ENCODE measurements at places on chromosomes 1 and 21.

DNA sequence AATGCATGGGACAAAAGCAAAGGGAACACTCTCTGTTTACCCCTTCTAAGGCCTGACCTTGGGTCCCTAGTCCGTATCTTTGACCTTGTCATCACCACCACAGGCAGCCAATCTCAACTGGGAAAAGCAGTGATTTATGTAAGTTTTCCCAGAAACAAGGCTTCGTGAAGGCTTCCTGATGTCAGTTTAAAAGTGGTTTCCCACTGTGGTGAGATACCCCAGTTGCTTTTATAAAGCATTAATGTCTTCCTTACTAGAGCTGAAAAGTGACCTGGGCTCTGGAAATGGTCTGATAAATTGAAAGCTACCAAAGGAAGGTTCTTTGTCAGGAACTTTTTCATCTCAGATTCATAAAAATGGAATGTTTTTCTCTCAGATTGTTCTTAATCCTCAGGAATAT, 536.4 kb upstream of the PTBP2 start:
- DNase-seq, result no peak

DNA sequence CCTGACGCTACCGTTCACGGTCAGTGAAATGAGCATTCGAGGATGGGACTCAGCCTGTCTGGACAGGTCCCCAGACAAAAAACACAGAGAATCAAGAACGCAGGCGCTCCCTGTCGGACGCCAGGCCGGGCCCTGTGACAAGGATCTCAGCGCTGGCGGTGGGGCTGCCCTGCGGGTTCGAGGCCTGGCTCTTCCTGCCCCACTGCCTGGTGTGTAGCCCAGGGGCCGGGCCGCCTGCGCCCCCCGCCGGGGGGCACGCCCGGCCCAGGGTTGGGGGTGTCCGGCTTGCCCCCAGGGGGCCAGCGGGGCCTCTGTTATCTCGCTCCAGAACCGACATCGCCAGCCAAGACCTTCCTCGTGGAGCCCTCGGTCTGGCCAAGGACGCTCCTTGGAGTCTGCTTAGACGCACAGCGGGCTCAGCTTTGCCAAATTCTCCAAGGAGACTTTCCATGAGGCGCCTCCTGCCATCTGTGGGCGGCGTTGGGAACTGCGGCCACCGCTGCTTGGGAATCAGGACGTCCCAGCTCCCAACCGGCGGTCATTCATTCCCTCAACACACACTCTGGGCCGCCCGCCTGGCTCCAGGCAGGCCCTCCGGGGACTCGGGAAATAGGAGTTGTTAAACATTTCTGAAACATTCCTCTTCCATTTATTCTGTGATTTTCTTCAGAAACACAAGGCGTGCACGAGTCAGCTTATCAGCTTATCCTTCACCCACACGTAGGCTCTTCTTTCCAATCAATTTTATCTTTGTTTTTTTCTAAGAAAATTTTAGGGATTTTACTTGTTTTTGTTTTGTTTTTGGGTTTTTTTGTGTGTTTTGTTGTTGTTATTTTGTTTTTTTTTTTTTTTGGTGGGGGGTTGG, 11.3 kb upstream of the RIPK4 start:
- DNase-seq, result peak; percentile 71

GRCh38 chr1:94769551-94769950, 50.6 kb upstream of the SLC44A3 start:
- no peak for DNase-seq

GRCh38 chr1:66758241-66758755, 6.0 kb downstream of the DYNLT5 start:
- DNase-seq, result no peak

- DNase-seq, result no peak
Observed at GRCh38 chr1:47621483-47621882, 183.6 kb downstream of the FOXD2 start.

DNA sequence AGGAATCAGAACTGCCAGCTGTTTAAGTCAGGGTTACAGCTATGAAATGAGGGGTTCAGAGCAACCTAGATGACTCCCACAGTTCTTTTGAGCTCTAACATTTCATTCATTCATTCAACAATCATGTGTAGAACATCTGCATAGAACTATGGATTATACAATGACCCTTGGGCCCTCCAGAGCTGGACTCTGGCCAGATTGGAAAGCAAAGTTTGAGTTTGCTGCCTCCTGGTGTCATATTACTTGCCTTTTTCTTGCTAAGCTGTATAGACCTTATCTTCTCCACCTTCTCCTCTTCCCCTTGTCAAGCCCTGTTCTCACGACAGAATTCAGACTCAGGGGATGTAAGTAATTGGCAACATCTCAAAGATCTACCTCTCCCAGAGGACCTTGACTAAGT, 4.0 kb downstream of the CASQ2 start:
- peak; percentile 7 for DNase-seq

GRCh38 chr1:31653717-31654473, 9.2 kb upstream of the PEF1 start:
- no peak for DNase-seq

DNA sequence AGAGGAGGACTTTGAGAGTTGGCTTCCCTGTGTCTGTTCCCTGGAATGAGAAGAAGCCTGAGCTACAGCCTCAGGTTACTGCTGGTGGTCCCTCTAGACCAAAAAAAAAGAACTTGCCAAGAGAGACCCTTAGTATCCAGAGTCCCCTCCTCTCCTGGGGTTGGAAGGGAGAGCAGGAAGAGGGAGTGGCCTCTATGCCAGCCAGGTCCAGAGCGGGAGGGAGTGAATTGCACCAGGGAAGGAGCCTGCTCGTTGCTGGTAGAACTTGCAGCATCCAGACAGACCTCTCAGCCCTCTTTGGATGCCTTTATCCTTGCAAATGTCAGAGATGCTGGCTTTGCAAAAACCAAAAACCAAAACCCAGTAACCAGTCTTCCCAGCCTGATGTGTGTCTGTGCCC, 491.3 kb upstream of the VAMP3 start:
- no peak for DNase-seq

- no peak for DNase-seq
Observed at GRCh38 chr1:201038186-201038876, 14.8 kb upstream of the KIF21B start.

DNA sequence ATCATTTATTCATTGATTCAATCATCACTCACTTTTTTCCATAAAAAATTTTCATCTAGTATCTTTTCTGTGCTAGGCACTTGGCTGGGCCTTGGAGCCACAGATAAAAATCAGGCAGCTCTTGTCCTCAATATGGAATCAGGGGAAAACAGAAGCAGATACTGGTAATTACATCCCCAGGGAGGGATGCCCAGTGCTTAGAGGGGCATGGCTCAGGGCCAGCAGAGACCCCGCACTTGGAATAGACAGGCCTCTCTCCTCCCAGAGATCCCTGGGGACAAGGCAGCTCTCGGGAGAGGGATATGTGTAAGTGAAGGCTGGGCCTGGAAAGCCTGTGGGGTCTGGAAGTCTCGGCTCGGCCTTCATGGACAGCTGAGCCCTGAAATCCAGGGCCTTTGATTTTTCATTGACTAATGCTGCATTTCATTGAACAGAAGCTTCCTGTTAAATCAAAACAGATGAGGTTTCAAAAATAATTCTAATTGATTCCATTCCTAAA, 180.4 kb downstream of the FOXD2 start:
- DNase-seq, result no peak

- DNase-seq, result peak; percentile 42
Observed at GRCh38 chr1:202586018-202586821, 124.0 kb downstream of the SYT2 start.

GRCh38 chr1:196543833-196544232, 64.4 kb downstream of the KCNT2 start:
- DNase-seq, result no peak

GRCh38 chr1:58717979-58718378, 18.1 kb upstream of the MYSM1 start:
- DNase-seq, result no peak

DNA sequence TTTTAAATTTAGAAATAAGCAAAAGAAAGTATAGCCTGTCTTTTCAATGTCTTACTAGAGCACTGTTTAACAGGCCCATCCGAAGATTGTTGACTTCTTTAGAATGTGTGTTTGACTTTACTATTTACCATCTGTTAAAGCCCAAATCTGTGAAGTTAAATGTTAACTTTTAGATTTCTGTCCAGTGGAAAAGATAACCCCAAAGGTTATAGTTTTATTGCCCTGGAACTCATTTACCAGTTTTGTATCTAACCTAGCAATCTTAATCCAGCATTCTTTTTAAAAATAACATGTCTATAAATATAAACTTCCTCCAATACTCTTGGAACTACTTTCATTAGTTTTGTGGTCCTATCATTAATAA, 37.9 kb downstream of the SNRPE start:
- no peak for DNase-seq

DNA sequence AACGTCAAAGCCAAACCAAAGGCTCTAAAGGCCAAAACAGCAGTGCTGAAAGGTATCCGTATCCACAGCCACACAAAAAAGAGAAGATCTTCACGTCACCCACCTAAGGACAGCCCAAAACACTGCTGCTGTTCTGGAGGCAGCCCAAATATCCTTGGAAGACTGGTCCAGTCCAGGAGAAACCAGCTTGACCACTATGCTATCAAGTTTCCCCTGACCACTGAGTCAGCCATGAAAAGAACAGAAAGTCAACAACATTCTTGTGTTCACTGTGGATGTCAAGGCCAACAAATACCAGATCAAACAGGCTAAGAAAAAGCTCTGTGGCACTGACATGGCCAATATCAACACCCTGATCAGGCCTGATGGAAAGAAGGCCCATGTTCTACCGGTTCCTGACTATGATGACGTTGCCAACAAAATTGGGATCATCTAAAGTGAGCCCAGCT, 32.1 kb downstream of the ARID4B start:
- DNase-seq, result no peak

GRCh38 chr1:85991261-85991660, 165.3 kb downstream of the COL24A1 start:
- no peak for DNase-seq

DNA sequence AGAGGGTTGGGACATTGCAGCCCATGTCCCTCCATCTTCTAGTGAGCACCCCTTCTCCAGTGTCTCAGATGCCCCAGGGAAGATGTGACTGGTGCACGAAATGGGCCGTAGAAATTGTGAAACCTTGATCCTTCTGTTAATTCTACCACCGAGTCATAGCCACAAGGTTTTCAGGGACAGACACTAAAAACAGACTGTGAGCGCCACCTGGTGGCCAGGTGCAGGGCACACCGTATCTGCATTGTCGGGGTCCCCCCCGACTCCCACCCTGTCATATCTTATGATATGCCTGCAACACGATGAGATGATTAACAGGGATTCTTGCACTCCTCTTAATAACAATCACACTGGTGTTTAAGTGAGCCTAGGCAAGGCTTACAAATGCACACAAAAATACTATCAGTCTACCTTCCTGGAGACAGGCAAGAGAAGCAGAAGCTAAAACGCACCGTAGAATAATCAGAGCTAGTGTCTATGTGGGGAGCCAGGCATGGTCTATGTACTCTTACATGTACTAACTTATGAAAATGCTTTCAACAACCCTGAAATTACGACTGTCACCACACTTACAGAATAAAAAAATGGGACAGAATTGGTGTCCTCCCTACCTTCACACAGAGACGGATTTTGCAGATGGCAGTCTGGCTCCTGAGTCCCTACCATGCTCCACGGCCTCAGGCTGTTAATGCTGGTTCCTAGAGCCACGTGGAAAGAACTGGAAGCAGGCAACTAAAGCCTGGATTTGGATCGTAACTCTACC, 57.9 kb downstream of the FHAD1 start:
- peak; percentile 57 for DNase-seq

DNA sequence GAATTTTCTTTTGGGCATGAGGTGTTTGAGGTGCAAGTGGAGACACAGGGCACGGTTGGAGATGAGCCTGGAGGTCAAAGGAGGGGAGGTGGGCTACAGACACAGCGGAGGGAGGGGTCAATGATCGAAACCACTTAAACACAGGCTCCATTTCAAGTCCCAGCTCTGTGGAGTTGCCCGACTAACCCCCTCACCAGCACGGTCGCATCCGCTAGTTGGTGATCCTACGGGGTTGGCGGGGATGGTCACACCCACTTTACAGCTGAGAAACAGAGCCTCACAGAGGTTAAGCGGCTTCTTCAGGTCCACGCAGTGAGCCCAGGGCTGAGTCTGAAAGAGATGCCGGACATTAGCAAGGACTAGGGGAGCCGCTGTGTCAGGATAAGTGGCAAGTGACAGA, 60.1 kb upstream of the RUNX3 start:
- no peak for DNase-seq

- DNase-seq, result no peak
Observed at GRCh38 chr1:85490270-85490985, 25.5 kb upstream of the DDAH1 start.

DNA sequence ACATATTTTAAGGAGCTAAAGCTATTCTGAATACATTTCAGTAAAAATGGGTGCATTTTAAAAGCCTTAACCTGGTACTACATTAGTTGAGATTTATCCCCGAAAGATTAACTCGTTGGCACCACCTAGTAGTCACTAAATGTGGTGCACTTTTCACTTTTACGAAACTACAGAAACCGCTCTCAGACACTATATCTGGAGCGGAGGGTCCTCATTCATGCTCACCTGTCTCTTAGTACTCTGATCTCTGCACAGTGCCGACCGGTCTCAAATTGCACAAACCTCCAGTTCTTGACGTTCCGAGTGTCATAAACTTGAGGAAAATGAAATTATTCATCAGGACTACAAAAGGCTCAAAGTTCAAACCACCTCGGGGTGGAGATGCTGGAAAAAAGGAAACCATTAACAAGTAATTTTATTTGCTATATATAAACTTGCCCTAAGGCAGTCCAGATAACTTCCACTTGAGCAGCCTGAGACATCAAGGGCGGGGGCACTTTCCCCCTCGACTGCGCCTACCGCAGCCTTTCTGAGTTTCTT, 722 bp downstream of the LZIC start:
- DNase-seq, result peak; percentile 62

DNA sequence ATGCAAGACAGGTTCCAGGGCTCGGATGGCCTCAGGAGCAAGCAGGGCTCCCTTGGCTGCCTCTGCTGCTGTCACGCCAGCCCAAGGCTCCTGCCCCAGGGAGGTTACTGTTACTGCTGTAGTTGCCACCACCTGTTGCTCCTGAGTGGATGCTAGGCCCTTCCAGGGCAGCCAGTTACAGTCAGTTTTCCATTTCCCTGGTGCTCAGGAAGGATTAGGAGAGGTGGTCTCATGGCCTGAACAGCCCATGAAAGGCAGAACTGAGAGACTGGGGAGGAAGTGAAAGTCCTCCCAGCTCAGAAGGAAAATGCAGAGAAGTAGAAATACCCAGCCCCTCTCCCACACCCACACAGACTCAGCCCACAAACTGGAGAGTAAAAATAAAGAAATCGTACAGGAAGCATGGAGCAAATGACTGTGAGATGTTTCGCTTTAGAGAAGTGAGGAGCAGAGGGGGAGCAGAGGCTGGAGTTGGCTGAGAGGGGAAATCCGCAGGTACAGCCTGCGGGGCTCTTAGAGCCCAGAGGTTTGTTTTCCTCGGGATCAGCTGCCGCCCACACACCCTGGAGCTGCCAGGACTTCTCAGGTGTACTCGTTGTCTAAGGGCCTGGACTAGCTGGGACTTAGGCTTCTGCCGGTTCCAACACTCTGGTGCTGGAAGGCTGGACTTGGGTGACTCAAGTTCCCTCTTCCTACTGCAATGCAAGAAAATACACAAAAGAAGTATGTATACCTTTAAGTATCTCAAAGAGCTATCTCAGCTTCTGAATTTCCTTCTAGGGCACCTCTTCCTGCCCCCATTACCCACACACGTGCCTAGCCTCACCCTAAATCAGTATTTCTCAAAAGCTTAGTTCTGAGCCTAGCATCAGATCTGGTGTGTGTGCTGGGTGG, 2.3 kb downstream of the IL6R start:
- DNase-seq, result peak; percentile 96

Measured in inflammatory macrophage treated with lipopolysaccharide for 1 hour (primary cell).